BE2C (cell line): ENCODE measurements at places on chromosomes 3 and 15.
A peak's percentile ranks its signal among the peaks of the same experiment; 100 is the strongest.

DNA sequence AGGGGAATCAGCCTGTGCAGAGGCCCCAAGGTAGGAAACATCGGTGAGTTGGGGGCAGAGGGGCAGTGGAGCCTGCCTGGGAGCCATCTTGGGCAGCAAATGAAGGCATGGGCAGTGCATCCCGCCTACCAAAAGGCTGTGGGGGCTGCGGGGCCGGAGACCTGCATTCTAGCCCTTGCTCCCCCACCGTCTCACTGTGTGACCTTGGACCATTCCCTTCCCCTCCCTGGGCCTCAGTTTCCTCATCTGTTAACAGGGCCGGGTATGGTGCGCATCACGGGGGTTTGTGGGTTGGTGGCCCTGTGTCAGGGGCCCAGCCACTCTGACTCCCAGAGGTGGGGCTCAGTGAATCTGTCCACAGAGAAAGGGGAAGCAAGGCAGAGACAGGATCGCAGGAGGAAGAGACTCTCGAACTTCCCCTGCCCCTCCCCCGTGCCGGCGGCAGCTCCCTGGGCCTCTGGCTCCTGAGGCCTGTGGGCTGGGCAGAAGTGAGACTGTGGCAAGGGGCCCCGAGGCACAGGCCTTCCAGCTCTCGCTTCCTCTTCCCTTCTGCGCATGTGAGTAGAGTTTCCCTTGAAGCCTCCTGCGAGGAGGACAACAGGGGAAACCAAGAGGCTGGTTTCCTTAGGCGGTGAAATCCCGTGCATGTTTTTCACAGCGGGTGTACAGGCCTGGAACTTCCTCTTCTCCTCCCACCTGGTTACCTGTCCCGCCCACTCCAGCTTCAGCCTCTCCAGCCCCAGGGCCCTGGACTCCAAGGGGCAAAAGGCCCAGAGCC lies 42.9 kb downstream of the IDH2 start:
- no peak for DNase-seq

DNA sequence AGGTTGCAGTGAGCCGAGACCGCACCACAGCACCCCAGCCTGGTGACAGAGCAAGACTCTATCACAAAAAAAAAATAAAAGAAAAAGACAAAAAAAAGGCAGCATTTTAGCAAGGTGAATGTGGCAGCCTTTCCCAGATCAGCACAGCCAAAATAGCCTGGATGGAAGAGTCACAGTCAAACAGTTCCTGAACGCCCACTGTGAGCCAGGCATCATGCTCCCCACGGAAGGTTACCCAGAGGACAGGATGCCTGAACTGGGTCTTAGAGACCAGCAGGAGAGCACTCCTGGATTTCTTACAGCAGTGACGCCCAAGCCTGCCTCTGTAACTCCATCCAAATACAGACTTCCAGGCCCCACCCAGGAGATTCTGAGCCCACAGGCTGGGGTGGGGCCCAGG lies 4.5 kb downstream of the XXYLT1 start:
- DNase-seq = no peak

- DNase-seq = no peak
These were observed 21.9 kb downstream of the CDV3 start for GRCh38 chr3:133595341-133595740.

DNA sequence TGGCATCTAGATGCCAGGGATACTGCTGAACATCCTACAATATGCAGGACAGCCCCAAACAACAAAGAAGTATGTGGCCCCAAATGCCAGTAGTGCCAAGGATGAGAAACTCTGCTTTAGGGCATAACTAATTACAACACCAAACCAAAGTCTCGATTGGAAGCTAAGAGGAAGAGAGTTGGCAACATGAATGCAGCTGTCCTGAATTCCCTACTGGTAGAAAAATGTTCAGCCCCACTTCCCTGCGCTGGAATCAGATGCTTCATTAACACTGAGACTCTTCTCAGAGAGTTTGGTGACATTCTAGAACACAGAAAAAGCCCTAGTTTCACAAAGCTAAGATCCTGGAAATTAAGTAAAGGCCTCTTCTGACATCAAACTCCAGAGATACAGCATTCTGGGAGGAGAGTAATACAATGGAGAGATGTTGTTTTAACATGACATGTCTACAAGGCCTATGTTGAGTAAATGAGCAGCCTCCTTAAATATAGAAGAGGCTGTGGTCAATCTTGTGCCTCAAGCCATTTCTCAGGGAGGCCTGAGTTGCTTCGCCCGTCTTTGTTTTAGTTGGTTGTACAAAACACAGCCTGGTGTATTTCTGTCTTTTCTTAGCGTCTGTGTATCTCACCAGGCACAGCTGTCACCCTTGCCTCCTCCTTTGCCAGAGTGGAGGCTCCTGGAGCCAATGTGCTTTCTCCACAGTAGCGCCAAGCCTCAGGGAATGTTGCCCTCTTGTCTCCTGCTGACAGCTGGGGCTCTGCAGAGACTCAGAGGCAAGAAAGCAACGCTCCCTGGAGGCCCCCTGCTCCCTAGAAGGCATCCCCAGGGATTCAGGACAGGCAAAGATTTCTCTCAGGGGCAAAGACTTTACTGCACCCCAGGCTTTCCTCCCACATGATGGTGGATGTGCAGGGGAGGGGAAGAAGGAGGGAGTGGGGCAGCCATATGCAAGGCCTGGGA lies 25.1 kb upstream of the CTNNB1 start:
- peak; percentile 6 for DNase-seq

GRCh38 chr3:168094580-168094876 lies 1.2 kb downstream of the GOLIM4 start:
- DNase-seq = peak; percentile 81

- no peak for DNase-seq
These were observed 1.1 kb upstream of the MUSTN1 start for GRCh38 chr3:52835766-52836470.
